Epithelial cell of proximal tubule (primary cell): ENCODE measurements at places on chromosomes 12 and 14.
A peak's percentile ranks its signal among the peaks of the same experiment; 100 is the strongest.

DNA sequence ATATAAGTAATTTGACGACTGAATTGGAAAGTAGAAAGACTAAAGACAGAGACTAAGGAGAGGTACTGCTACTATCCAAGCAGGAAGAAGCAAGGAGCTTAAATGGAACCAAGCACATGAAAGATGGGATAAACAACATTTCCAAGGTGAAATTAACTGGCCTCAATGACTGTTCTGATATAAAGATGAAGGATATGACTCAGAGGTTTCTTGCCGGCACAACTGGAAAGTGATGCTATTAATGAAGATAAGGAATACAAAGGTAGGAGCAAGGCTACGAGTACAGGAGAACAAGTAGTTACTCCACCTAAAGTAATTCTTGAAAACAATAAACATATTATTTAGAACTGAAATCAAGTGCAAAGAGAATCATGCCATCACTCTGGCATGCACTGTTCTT lies 6.4 kb downstream of the SNX6 start:
- DNase-seq = no peak

DNA sequence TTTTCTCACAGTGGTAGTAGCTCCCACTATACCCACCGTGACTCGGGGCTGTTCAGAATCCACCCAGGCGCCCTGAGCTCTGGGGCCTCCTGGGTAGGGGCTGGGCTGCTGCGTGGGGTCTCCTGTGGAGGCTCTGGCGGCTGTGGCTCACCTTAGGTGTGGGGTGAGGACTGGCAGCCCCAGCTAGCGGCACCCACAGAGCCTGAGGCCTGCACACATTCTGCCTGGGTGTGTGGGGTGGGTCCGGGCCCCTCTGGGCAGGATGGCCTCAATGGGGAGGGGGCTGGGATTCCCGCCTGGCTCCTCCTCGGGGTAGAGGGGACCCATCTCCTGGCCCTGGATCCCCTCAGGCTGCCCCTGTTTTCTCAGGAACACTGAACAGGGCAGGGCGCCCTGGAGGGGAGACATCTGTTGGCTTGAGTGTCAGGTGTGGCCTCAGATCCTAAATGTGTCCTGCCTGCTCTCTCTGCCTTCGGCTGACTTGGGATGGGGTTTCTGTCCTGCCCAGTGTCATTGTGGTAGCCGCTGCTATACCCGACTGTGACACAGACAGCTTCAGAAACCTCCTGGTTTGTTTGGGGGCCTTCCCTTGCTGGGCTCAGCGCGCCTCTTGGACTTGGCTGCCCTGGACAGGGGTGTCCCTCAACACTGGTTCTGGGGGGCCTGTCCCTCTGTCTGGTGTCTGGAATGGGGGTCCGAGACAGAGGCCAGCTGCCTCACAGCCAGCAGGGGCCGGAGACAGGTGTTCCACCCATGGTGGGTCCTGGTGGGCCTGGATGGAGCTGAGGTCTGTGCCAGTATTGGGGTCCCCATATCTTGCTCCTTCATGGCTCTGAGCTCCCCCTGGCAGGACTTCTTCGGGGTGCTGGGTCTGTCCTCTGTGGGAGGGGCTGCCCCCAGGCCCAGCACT lies 354.9 kb downstream of the TMEM121 start:
- no peak for DNase-seq

DNA sequence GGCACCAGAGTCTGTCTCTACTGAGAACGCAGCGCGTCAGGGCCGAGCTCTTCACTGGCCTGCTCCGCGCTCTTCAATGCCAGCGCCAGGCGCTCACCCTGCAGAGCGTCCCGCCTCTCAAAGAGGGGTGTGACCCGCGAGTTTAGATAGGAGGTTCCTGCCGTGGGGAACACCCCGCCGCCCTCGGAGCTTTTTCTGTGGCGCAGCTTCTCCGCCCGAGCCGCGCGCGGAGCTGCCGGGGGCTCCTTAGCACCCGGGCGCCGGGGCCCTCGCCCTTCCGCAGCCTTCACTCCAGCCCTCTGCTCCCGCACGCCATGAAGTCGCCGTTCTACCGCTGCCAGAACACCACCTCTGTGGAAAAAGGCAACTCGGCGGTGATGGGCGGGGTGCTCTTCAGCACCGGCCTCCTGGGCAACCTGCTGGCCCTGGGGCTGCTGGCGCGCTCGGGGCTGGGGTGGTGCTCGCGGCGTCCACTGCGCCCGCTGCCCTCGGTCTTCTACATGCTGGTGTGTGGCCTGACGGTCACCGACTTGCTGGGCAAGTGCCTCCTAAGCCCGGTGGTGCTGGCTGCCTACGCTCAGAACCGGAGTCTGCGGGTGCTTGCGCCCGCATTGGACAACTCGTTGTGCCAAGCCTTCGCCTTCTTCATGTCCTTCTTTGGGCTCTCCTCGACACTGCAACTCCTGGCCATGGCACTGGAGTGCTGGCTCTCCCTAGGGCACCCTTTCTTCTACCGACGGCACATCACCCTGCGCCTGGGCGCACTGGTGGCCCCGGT lies at the start of gene PTGDR:
PTGDR (plus strand) TSS at position 198 of the 778 bp plus-strand sequence; CDS start at position 315, 117 bp downstream.
- no peak for DNase-seq

DNA sequence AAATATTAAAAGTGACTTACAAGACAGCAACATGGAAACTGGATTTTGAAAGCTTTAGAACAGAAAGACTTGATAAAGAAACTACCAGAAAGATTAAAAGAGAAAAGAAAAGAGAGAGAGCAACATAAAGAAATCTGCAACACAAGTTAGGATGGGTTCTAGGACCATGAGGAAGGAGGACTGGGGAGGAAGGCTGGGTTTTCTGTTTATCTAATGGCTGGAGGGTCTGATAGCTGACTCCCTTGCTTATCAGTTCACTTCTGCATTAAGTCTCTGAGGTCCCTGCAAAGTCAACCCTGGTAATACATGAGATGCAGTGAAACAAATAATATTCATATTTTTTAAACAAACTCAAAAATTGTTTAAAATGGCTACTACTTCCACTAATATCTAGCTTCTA lies 90.1 kb downstream of the RPAP3 start:
- no peak for DNase-seq

- no peak for DNase-seq
Measured at GRCh38 chr14:71022012-71022869, 115.0 kb downstream of the PCNX1 start.

DNA sequence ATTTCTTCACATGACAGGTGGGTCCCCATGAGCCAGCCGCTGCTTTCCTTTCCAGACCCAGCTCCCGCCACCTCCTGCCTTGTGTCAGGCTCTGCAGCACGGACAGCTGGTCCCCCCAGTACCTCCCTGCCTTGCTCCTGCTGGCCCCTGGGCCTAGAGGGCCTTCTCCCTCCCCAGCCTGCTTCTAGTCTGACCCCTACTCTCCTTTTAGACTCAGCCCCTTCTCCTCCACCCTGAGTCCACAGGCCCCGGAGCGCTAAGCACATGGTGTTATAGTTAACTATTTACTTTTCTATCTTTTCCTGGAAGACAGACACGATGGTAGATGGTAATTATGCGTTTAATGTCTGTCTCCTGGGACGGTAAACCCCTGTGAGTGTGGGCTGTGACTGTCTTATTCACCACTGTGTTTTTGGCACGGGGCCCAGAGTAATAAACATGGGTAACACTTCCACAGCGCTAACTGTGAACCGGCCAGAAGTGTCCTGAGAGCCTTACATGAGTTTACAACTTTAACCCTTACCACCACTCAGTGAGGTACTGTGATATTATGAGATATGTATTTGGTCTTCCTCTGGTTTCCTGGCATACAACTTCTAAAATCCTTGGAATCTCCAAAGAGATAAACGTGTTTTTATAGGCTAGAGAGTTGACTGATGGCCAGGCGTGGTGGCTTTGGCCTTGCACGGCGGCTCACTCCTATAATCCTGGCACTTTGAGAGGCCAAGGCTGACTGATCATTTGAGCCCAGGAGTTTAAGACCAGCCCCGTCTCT lies 41.2 kb downstream of the DGLUCY start:
- DNase-seq = peak; percentile 58

DNA sequence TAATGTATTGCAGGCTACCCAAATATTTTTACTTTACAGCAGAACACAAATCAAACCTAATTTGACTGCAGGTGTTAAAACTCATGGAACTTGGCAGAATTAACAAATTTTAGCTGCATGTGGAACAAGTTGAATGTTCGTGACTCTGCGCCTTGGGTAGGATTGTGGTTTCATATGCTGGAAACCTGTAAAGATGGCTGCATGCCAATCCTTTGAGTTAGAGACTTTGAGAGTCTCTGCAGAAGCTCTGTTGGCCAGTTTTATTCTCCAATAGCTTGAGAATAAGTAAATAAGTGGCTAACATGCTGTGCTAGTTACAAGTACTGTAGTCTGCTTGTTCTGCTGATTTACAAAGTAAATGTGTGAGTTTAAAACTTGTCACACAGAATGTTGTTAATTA lies 77.8 kb downstream of the PDE6H start:
- peak; percentile 49 for DNase-seq

- DNase-seq = no peak
Measured at GRCh38 chr14:81557146-81557545, 23.5 kb upstream of the SEL1L start.

DNA sequence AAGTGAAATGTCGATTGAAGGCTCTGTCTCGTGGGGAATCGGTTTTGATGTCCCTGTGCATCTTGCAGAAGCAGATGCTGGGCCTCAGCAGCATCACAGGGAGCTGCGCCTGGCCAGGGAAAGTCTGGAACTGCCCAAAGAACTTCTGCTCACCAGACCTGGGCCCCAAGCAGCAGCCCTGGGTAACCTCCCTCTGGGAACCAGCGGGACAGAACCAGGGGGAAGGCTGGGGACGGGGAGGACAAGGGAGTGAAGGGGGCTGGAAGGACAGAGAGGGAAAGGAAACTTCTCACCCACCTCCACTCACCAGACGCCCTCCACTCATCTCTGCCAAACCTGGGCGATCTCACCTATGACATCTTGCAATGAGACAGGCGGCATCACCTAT lies 26.8 kb upstream of the C14orf180 start:
- no peak for DNase-seq

DNA sequence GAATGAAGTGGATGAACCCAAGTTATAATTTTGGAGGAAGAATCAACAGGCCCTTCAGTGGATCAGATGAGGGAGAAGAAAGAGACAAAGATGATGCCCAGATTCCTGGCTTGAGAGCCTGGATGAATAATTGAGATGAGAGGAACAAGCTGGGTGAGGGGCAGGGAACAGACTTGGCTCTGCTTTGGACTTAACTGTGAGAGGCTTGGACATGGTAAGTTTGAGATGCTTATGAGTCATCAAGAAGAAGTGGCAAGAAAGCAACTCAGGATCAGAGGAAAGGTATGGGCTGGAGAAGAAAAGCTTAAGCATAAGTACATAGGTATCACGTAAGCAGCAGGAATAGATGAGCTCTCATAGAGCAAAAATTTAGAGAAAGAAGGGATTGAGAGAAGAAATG lies 55.3 kb downstream of the FIGNL2 start:
- no peak for DNase-seq

- no peak for DNase-seq
Measured at GRCh38 chr14:55381040-55381439, 30.6 kb downstream of the ATG14 start.

- no peak for DNase-seq
Measured at GRCh38 chr12:64160021-64160710, 61.9 kb downstream of the KICS2 start.
